ENCODE measurements at places on chromosomes 1 and 21. TPM values are rescaled to one million over a fixed set of nuclear protein-coding genes. Genes with fewer than 3 reads are reported as not detected.
A peak's percentile ranks its signal among the peaks of the same experiment; 100 is the strongest.

DNA sequence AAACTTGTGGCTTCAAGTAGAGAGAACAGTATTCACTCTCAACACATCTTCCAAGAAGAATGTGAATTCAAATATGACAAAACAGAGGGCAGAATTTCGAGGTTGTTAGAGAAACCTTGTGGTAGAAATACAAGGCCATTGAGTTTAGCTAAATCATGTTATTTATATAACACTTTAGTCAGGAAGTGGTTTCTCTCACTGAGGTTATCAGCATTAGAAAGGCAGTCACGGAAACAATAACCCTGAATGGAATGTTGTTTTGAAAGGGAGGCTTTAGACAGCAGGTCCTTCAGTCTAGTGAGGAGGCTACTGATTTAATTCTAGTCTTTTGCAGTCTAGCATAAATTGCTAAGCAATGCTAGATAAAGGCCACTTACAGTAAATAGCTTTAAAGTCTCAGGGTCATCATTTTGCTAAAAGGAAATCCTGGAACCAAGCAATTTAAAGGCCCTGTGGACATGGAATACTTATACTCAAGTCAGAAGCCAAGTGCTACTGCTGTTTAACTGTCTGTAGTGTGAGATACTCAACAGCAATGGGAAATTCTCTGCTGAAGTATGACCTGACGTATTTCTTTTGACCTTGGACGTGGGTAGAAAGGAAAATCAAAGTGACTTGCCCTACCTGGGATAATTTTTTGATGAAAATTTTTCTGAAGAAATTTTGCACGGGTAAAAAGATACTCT is 89.0 kb upstream of the CHODL start:
- DNase-seq, result no peak

- no peak for DNase-seq
Observed at GRCh38 chr1:218090459-218090858, 194.6 kb upstream of the RRP15 start.

Gene AADACL4
- not detected for total RNA-seq

Gene RAB3B
- total RNA-seq, result not detected

Gene DNALI1
- 3.1 TPM for total RNA-seq

DNA sequence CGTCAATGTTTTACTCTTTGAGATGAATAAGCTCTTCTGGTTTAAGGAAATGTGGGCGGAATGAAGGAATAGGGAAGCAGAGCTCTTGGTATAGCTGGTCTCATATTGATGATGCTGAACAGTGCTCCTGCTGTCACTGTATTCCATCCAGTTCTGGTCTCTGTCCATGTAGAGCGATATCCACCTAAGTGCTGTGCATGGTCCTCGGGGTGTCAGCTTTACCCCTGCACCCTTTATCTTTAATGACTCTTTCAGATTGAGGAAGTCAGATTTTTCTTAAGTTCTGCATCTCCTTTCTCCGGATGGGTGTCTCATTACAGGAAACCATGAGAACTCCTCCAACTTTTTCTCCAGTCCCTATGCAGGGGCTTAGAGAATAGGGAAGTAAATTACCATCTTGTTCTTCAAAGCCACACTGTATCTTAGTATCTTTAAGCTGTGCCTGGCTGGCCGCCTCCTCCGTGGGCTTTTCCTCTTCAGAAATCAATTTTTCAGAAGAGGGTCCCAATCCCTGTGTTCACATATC is 52.9 kb downstream of the PDE4B start:
- DNase-seq, result no peak

Gene C1orf52
- 18.5 TPM for total RNA-seq

GRCh38 chr1:219161371-219161770 is 12.3 kb upstream of the LYPLAL1 start:
- no peak for DNase-seq

DNA sequence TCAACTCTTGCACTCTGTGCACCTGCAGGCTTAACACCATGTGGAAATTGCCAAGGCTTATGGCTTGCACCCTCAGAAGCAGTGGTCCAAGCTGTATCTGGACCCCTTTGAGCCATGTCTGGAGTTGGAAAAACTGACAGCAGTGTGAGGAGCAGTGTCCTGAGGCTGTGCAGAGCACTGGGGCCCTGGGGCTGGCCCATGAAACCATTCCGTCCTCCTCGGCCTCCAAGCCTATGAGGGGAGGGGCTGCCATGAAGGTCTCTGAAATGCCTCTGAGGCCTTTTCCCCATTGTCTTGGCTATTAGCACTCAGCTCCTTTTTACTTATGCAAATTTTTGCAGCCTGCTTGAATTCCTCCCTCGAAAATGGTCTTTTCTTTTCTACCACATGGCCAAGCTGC is 126.7 kb downstream of the DISC1 start:
- DNase-seq, result no peak

DNA sequence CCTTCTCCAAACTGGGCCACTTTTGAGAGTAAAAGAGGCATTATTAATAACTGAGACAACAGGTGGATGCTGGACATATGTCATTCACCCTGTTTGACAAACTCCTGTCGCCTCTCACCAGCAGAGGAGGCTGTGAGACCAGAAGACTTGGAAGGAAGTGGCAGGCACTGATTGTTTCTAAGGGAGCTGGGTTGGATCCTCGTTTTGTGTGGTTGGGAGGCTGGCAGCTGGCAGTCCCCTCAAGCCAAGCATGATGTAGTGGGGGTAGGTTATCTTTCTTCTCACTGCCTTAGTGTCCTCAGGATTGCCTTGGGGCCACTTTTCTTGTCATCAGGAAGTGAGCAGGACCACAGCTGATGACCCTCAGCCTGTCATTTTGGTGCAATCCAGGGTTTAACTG is 86.5 kb upstream of the KCNJ15 start:
- no peak for DNase-seq

Gene ZNF648
- not detected for total RNA-seq

DNA sequence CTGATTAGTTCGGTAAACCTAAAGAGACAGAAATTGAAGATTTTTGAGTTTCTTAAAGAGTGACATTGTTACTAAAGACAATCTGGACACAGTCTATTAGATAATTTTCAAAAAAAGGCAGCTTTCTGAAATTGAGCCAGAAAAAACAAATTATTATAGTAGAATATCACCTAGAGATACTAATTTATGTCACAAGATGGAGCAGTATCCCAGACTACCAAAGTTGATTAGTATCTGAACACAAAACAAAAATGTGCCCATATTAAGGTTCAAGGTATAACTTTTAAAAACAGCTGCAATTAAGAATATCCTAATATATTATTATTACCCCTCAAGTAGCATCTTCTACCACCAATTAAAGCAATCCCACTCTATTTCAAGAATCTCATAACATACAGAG is 40.5 kb upstream of the SYT2 start:
- no peak for DNase-seq

GRCh38 chr1:191634801-191635508 is 523.3 kb upstream of the RGS18 start:
- DNase-seq, result no peak

DNA sequence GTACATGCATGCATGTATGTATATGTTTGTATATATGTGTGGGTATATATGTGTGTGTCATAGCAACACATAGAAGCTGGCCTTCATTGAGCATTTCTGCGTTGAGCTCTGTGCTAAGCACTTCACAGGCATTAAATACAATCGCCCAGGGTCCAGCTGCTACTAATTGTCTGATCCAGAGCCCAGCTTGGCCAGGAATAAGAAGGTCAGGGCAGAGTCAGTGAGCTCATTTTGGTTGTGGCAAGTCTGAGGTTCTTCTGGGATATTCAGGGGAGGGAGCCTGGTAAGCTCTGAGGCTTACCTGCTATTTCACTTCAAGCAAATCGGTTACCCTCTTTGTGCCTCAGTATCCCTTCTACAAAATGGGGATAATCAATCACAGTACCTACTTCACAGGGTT is 59.6 kb downstream of the FOXO6 start:
- no peak for DNase-seq

Gene SPRR1B
- not detected for total RNA-seq

GRCh38 chr1:6889875-6890480 is 104.7 kb downstream of the CAMTA1 start:
- no peak for DNase-seq

- no peak for DNase-seq
Observed at GRCh38 chr21:45454926-45455673, 50.1 kb downstream of the COL18A1 start.

GRCh38 chr1:226181996-226182714 is 4.4 kb downstream of the ACBD3 start:
- DNase-seq, result no peak

GRCh38 chr1:242205622-242206489 is 207.0 kb upstream of the MAP1LC3C start:
- no peak for DNase-seq

DNA sequence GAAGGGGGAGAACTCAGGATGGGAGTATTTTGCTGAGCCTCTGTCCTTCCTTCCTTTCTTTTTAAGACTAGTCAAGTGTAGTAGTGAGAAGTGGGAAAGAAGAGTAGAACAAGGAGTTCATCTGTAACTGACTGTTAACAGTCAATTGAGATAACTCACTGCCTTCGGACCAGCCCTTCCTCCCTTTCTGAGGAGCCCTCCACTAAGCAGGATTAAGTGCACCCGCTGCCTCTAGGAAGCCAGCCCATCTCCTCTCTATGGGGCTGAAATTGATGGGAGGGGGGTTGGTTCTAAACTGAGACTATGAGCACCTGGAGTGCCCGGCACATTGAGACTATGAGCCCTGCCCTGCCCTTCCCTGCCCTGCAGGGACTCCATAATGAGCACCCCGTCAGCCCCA is 72.7 kb upstream of the TINAGL1 start:
- no peak for DNase-seq

- no peak for DNase-seq
Observed at GRCh38 chr1:39094685-39095084, 68.5 kb downstream of the NDUFS5 start.

DNA sequence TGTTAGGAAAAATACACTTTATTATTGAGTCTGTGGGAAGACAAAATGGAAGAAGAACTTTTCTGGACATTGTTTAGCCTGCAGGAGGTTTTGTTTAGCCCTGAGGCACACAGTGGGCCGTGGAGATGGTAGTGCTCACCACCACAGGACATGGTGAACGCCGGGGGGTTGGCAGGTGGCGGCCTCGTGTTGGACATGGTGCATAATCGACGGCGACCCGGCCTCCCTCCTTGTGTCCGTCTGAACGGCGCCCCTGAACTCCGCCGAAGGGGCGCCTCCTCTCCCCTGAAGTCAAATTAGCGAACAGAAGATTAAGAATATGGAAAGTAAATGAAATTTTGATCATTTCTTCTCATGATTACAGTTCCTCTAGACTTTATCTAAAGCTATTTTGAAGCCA is 126.4 kb downstream of the PCBP3 start:
- no peak for DNase-seq

GRCh38 chr1:23799570-23800399 is 769 bp downstream of the GALE start:
- peak; percentile 91 for DNase-seq

GRCh38 chr1:56017336-56017735 is 562.0 kb downstream of the PLPP3 start:
- no peak for DNase-seq

Gene BMP8B
- 0.74 TPM for total RNA-seq

DNA sequence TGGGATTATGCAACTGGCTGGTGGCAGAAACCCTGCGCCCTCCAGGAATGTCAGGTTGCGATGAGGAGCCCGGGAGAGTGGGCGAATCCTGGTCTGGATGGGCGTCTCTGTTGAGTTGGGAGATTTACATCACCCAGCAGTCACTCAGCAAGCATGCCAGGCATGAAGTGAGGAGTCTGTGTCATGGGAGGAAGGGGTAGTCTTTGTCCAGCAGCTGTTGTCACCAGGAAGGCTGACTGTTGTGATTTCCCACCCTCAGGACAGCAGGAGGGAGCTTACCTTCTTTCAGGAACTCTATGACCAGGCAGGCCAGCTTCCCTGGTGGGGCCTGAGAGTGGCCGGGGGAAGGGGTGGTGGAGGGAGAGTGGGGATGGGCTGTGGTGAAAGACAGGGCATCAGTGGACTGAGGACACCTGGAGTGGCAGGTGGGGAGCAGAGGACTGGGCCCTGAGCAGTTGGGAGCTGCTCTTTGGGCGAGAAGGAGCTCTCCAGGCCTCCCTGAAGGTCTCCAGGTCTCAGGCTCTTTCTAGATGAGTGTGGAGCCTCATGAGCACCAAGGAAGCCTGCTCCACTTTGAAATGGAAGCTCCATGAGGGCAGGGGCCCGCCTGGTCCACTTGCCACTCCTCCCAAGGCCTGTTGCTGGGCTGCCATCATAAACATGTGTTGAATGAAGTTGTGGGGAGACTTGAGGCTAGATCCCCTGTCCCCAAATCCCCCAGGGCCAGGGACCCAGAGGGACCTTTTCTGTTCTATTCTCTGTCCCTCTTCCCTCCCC is 21.3 kb upstream of the PKP1 start:
- DNase-seq, result peak; percentile 82
